ENCODE measurements at places on chromosomes 7 and 10.

DNA sequence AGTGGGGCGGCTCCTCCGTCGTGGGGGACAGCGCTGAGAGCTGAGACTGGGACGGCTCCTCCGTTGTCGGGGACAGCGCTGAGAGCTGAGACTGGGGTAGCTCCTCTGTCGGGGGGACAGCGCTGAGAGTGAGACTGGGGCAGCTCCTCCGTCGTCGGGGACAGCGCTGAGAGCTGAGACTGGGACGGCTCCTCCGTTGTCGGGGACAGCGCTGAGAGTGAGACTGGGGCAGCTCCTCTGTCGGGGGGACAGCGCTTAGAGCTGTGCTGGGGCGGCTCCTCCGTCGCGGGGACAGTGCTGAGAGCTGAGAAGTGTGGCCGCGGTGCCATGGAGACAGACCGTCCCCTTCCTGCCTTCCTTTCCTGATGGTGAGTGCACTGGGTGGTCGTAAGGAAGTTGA lies 136.4 kb downstream of the DYNC2I1 start:
- no peak for DNase-seq

- DNase-seq, result no peak
Measured at GRCh38 chr10:88117869-88118632, 254.6 kb downstream of the PTEN start.

DNA sequence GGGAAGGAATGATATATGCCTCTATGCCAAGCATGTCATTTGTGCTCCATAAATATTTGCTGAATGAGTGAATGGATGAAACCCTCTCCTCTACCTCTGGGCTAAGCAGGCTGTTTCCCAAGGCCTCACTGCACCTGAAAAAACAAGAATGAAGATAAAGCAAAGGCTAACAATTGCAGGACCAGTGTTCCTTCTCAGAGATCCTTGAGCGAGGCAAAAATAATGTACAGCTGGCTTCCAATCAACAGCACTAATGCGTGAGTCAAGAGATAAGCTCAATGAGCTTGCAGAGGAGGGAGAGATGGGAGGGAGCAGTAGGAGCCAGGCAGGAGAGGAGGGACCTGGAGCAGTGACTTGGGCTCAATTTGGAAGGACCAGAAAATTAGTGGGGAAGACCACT lies 144.5 kb upstream of the NFE2L3 start:
- no peak for DNase-seq

- DNase-seq, result no peak
Measured at GRCh38 chr10:30825495-30825894, 195.9 kb upstream of the LYZL2 start.

GRCh38 chr10:44263771-44264170 lies 121.1 kb downstream of the CXCL12 start:
- DNase-seq, result no peak

DNA sequence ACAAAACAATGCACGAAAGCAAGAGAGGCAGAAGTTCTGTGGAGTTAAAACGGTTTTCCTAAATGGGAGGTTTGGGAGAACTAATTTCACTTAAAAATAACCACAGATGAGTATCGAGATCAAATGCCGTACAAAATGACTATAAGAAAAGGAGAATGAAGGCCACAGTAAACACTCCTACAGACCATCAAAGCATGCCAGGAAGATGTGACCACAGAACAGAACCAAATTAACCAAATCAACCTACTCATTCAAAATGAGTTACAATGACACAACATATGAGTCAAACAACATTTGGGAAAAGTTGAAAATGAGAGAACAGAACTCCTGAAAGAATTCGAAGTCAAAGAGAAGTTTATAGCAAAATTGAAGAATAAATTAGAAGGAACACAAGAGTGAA lies 24.3 kb upstream of the DOCK1 start:
- DNase-seq, result no peak

- no peak for DNase-seq
Measured at GRCh38 chr7:135729230-135729629, 1.2 kb upstream of the SLC13A4 start.

- DNase-seq, result no peak
Measured at GRCh38 chr7:151550656-151551286, 31.1 kb upstream of the RHEB start.

DNA sequence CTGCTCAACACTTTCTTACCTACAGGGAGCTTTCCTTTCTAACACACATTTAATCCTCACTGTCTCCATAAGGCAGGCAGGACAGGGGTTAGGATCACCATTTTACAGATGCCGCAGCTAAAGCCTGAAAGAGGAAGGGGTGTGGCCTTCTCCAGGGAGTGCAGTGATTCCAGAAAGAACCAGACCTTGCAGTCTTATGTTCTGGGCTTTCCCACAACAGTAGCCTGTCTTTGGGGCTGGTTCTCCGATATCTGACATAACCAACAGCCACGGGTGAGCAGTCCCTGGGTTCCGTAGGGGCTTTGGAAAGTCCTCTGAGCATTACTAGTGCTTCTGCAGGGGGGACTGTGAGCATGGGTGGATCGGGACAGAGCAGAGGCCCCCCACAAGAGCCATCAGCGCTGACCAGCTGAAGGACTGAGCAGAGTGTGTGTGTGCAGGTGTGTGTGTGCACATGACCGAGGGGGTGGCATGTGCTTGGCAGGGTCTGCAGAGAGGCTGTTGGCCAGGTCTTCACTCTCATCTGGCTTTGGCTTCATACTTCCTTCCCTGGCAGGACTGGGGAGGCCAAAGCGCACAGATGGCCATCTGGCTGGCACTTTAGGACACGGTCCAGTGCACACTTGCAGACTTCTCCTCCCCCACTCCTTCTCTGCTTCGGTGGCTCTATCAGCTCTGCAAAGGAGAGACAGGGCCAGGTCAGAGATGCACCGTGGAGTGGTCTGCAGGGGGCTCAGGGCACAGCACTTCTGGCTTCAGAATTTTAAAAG lies 400.3 kb downstream of the RPS24 start:
- no peak for DNase-seq

- DNase-seq, result no peak
Measured at GRCh38 chr7:116706668-116707126, 34.7 kb downstream of the MET start.

DNA sequence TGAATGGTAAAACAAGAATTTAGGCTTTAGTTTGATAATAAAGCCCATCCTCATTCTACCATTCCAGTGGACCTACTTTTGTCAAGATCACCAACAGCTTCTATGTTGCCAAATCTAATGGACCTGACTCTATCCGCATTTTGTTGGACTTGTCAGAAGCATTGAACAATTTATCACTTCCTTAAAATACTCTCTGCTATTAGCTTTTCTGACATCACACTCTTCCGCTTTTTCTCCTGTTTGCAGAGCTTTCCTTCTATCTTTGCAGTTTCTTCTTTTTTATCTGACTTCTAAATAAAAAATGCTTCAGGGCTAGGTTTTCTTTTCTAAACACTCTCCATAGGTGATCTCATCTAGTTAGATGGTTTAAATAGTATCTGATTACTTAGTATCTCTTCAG lies 42.7 kb upstream of the SMIM30 start:
- DNase-seq, result no peak

DNA sequence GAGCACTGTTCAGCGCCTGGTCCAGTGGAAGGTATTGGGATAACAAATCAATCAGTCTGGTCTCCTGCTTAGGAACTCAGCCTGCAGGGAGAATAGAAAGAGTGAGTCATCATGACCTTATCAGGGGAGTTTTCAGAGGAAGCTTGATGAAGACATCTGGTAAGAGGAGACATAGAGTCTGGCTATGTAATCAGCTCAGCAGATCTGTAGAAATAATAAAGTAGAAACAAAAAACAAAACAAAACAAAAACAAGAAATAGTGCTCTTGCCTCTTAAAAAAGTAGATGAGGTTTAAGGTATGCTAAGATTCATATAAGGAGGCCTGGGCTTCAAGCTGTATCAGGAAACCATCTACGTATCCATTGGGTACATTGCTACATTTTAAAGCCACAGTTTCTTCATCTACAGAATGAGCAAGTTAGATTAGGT lies 14.4 kb downstream of the TAS2R41 start:
- no peak for DNase-seq

DNA sequence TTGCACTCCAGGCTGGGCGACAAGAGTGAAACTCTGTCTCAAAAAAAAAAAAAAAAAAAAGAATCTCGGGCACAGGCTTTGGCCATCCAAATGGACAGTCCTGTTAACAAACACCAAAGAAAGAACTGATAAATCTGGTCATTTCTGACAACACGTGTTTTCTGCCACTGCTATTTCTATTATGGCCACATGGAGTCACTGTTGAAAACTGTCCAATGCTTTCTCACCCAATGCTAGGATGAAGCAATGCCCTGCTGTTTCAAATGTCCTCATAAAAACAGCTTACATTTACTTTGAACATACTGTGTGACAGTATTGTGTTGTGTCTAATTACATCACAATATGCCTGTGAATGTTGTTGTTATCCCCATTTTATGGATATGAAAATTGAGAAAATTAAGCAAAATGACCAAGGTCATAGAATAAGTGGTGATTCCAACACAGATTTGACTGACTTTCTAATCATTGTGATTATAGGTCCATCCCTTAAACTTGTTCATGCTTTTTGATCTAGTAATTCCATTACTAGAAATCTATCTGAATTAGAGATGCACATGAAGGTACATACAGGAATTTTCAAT lies 19.9 kb upstream of the MAP3K8 start:
- no peak for DNase-seq

- no peak for DNase-seq
Measured at GRCh38 chr7:143422033-143422432, 13.4 kb upstream of the EPHA1 start.

DNA sequence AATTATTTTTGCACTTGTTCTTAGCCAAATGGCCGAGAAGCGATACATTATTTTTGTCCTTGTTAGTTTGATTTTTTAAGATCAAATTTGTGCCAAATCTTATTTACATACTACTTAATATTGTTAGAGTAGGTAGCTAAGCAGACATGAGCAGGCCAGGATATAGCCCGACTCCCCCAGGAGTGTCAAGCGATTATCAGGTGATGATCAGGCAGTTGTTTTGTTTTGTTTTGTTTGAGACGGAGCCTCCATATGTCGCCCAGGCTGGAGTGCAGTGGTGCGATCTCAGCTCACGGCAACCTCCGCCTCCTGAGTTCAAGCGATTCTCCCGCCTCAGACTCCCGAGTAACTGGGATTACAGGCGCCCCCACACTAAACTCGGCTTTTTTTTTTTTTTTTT lies 71.1 kb downstream of the LYZL2 start:
- no peak for DNase-seq

DNA sequence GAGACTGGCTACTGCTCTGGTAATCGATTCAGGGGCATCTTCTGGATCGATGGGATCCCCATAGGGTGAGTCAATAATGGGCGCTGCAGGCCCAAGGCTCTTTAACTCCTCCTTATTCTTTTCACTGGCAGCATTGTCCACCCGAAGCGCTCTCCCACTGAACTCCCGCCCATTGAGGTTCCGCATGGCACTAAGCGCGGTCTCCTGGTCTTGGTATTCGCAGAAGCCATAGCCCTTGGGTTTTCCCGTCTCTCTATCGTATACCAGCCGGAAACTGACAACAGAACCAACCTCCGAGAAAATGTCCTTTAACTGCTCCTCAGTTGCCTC lies 285 bp downstream of the CSTF2T start:
- no peak for DNase-seq

- no peak for DNase-seq
Measured at GRCh38 chr10:1208366-1209311, 152.5 kb downstream of the WDR37 start.

- DNase-seq, result no peak
Measured at GRCh38 chr10:69481305-69481704, 30.0 kb downstream of the TSPAN15 start.

- no peak for DNase-seq
Measured at GRCh38 chr10:93299606-93300287, 182.4 kb downstream of the MYOF start.

DNA sequence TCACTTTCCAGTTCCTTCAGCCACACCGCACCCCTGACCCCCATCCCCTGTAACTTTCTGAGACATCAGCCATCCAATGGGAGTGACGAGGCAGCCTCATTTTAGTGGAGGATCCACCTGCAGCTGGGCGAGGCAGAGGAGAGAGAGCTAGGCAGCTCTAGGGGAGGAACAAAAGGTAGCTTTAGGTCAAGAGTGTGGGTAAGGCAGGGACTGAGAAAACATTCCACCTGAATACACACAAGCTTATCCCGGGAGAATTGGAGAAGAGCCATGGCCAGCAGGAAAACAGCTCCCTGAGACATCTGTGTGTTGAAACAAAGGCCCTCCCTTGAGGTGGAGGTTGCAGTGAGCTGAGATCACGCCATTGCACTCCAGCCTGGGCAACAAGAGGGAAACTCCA lies 6.7 kb upstream of the KLRG2 start:
- DNase-seq, result no peak

GRCh38 chr10:98433881-98434732 lies 12.6 kb downstream of the HPS1 start:
- no peak for DNase-seq

GRCh38 chr7:70405241-70405640 lies 726.7 kb upstream of the GALNT17 start:
- no peak for DNase-seq

DNA sequence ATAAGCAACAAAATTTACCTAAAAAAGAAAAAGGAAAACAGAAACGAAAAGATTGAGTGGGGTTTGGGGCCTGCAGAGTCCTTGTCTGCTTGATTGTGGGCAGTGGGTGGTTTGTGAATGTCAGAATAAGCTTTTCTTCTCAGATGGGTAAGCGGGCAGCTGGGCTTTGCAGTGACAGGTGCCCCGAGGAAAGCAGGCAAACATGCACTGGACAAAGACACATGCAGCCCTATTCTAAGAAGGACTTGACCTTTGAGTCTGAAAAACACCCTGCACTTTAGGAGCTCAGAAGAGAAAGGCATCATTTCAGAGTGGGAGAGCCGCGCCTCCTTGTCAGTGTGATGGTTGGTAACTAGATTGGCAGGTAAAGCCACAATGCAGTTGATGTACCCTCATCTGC lies 562.7 kb downstream of the PTPRN2 start:
- DNase-seq, result no peak

GRCh38 chr10:69996611-69997010 lies 56.0 kb upstream of the MACROH2A2 start:
- no peak for DNase-seq

- no peak for DNase-seq
Measured at GRCh38 chr10:61923210-61923949, 21.9 kb downstream of the ARID5B start.

- no peak for DNase-seq
Measured at GRCh38 chr7:43010061-43010460, 77.9 kb downstream of the MRPL32 start.

DNA sequence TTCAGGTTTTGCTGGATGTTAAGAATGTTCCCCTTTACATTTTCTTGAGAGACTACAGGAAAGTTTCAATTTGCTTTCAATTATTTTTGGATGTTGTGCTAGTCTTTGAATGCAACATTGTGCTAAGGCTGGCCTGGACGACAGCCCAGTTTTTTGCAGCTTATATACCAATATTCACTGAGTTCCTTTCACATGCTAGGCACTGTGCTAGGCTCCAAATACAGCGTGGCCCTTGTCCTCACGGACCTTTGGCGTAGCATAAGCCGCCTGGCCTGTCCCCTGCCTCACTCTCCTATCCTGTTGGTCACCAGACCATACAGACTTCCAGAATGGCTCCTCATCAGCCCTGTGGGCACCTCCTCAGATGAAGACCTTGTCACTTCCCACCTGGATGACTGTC lies 19.5 kb upstream of the HSPA12A start:
- no peak for DNase-seq
